ENCODE measurements at places on chromosomes 12 and 14.

GRCh38 chr12:83408851-83409250 is 722.1 kb downstream of the TMTC2 start:
- DNase-seq = no peak

DNA sequence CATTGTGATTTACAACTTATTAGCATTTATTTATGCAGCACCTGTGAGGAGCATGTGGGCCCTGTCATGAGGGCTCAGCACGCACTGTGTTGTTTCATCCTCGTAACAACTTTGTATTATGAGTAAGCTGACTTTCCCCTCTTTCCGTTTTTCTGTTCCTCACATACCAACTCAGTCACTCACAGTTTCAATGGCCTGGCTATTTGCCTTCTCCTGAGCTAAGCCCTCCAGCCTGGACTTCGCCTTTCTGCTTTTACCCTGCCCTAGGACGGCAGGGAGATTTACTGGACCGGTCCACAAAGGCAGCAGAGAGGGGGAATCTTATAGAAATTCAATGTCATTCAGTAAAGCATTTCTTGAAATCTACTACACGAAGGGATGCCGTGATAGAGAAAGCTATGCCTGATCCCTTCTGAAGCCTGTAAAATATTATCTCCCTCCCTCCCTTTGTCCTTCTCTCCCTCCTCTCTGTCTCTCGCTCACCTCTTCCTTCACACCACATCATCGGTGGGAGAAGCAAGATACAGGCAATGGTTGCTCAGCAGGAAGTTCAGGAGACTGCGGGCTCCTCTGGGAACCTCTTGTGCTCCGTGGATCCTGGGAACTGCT is 219.2 kb upstream of the TBX3 start:
- no peak for DNase-seq

DNA sequence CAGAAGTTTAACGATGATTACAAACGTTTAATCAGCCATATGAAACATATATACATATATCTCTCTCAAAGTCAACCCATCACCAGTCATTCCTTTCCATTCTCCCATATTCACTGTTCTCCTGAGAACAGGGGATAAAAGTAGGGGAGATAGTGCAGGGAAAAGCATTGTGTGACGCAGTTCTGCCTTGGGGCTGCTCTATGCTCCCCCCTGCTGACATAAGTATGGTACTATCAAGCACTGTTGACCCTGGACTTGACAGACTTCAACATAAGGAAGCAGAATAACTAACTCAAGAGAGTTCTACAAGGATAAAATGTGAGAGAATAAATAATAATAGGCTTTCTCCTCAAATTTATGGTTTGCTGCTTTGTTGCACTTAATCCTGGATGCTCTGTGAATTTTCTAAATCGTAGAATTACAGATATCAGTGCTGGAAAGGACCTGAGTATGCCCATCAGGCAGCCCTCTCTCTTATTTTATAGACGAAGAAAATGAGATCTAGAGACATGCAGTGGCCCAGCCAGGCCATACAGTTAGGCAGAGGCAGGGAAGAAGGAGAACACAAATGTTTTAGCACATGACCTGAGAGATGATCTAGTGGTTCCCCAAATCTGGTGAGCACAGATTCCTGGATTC is 87.2 kb downstream of the SCN8A start:
- DNase-seq = no peak

GRCh38 chr14:77324816-77325745 is 4.2 kb downstream of the GSTZ1 start:
- no peak for DNase-seq

GRCh38 chr12:53205747-53206419 is 1.2 kb downstream of the ITGB7 start:
- peak; percentile 70 for DNase-seq

- no peak for DNase-seq
These were observed 17.3 kb downstream of the JAG2 start for GRCh38 chr14:105151084-105151837.

DNA sequence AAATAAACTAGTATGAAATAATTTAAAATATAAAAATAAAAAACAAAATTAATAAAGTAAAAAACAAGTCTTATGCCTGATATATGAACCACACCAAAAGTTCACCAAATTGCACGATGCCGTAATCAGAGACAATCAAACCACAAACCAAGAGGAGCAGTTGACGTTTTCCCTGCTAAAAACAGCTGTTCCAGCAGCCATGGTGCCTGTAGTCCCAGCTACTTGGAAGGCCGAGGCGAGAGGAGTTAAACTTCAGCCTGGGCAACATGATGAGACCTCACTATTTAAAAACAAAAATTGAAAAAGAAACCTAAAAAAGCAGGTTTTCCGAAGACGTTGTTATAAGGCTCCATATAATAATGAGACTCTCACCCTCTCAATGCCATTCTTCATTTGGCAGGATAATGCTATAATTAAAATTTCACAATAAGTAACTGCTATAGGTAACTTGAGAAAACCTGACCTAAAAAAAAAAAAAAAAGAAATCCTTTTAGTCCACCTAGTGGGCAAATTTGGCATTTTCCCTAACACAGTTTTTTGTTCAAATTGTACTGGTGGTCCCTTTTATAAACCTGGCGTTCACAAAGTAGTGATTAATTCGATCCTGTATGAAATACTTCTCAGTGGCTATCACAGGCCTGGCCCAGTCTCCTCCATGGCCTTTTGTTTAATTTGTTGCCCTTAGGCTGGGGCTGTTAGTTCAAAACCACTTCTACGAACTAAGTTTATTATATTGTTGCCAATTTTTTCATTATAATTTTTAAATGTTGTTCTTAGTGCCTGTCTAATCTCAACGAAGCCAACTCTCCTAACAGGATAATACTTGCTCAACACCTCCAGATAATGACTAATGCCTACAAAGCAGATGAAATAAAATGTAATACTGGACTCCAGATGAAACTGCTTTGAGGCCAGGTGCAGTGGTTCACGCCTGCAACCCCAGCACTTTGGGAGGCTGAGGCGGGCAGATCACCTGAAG is 62.1 kb downstream of the TNFAIP2 start:
- no peak for DNase-seq

DNA sequence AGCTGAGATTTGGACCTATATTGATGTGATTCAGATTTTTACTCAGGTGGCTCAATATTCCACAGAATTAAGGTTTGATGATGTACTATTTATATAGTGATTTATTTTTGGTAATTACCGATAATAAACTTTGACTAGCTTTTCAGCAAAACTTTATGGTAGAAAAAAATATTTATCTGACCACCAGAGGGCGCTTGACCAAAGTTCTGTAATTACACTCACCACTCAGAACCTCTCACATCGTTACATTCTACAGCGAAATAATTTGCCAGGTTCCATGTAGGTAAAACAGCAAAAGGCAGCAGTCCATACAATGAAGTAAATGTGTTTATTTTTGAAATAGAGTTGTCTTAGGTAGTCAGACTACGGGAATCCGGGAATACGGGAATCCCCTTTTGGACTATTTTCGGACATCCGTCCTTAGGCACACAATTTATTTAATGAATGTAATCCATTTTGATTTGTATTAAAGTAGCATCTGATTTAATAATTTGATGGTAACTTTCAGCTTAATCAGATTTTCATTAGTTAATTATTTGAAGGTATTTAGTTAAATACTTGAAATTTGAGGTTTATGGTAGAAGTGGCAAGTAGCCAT is 143.0 kb upstream of the DDHD1 start:
- no peak for DNase-seq

- no peak for DNase-seq
These were observed 2.0 kb upstream of the ZNF410 start for GRCh38 chr14:73884438-73885190.
